ENCODE measurements at places on chromosomes 3 and 15.

DNA sequence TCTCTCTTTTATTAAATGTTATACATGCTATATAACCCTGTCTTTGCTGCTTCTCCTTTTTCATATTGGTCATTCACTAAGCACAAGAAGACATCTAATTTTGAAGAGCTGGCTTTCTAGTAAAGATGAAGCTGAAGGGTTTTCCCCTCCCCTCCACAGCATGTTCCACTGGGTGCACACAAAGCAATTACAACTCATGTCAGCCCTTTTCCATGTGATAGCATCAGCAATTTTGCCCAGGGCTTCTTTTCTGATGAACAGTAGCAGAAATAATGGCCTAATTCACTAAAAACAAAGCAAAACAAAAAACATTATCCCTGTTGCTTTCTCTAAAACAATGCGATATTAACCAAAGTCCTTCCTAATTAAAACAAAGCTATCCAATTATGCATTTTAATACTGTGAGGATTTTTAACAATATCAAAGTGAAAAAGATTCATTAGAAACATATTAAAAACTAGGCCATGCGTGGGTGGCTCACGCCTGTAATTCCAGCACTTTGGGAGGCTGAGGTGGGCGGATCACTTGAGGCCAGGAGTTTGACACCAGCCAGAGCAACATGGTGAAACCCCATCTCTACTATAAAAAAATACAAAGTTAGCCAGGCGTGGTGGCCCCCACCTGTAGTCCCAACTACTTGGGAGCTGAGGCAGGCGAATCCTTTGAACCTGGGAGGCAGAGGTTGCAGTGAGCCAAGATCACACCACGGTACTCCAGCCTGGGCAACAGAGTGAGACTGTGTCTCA is 12.2 kb upstream of the PIK3R4 start:
- DNase-seq, result no peak

- no peak for DNase-seq
Measured at GRCh38 chr15:95176794-95177577, 945.6 kb downstream of the MCTP2 start.

DNA sequence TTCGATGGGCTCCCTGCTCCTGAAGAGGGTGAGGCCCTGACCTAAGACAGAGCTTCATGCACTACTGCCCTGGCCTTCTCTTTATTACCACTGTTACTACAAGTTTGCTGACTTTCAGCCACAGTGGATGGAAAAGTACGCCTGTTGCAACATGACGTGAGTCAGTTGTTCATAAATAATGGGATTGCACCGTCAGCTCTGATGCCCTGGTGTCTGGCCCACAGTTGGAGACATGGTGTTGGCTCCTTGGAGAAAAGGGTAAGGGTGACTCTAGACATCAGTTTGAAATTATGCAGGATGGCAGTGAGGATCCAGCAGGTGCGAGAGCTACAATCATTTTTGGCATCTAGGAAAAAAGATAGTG is 5.5 kb downstream of the PAQR5 start:
- no peak for DNase-seq

GRCh38 chr15:62360332-62361097 is 195.4 kb upstream of the C2CD4B start:
- DNase-seq, result no peak

DNA sequence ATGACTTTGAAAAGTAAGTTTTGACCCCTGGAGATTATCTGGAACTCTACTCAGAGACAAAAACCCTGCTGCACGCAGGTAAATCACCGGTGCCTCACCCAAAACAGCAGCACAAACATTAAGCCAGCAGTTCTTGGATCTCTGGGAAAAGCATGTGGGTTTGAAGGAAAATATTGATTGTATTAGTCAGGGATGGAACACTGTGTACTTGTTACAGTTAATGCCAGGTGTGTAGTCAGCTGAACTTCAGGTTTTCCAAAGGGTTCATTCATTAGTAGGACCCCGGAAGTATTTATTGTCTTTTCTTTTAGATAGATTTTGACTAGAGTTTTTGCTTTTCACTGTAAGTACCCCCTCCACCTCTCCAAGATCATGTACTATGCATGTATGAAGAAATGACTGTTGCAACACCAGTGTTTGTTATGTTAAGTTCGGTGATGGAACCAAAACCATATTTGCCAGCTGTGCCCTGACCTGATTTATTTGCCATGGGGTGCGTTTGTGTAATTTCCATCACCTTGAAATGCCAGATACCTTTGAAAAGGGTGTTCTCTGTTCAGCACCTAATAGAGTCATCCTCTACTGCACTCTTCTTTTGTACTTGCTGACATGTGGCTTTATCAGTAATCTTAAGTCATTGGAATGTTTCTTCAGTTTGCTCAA is 14.5 kb downstream of the ARHGEF26 start:
- DNase-seq, result no peak

- DNase-seq, result no peak
Measured at GRCh38 chr3:67453628-67454027, 200.8 kb downstream of the SUCLG2 start.

DNA sequence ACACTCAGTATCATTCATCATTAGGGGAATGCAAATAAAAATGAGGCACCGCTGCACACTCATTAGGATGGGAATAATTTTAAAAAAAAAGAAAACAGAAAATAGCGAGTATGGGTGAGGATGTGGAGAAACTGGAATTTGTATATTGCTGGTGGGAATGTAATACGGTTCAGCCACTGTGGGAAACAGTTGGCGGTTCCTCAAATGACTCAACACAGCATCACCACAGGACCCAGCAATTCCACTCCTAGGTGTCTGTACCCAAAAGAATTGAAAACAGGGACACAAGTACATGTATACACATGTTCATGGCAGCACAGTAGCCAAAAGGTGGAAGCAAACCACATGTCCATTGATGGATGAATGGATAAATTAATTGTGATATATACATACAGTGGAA is 35.2 kb upstream of the RFTN1 start:
- no peak for DNase-seq

DNA sequence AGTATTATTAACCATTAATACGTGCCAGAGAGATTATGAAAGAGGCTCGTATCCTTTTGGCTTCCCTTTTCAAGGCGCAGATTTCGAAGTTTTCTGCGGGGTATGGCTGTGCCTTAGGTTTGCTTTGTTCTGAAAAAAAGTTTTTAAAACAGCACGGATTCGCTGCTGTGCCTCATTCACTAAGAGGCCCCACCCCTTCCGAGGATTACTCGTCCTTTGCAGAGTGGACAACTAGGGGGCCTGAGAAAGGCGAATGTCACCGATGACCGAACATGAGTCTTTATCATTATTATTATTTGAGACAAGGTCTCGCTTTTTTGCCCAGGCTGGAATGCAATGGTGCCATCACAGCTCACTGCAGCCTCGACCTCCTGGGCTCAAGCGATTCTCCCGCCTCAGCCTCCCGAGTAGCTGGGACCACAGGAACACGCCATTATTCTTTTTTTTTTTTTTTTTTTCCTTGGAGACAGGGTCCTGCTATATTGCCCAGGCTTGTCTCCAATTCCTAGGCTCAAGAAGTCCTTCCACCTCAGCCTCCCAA is 684 bp upstream of the RPS27L start:
- DNase-seq, result no peak

GRCh38 chr3:126546013-126546412 is 12.7 kb downstream of the C3orf22 start:
- no peak for DNase-seq

- no peak for DNase-seq
Measured at GRCh38 chr3:42511736-42512135, 9.3 kb downstream of the VIPR1 start.

DNA sequence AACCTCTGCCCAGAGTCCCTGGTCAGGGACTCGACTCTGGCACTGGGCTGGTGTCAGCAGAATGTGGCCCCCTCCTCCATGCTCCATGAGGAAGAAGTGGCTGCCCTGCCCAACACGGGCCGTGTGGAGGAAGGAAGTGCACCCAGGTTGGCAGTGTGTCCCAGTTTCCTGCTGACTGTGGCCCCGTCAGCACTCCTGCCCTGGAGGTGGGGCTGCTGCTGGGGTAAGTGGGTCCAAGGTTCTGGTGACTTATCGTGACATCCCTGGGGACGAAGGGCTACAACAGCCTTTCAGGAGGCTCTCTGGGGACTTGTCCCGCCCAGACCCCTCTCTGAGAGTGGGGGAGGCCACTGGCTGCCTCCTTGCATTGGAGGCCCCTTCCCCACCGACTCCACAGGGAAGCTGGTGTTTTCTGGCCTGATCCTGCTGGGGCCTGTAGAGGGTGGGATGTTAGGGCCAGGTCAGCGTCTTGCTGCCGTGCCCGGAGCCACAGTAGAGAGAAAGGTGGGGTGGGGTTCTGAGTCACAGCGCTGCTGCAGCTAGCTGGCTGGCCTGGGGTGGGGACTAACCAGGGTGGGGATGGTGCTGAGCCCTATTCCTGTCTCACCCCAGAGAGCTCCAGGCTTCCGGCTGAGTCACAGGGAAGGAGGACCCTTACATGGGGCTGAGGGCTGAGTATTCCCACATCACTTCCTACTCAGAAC is 10.5 kb downstream of the SEMA4B start:
- DNase-seq, result no peak

- no peak for DNase-seq
Measured at GRCh38 chr3:38563070-38563885, 67.1 kb downstream of the EXOG start.

GRCh38 chr15:63381301-63382204 is at the start of gene CA12:
Gene CA12, minus strand, starts transcription at chr15:63381846. Its CDS starts 126 bp downstream, at chr15:63381720.
- DNase-seq, result no peak

DNA sequence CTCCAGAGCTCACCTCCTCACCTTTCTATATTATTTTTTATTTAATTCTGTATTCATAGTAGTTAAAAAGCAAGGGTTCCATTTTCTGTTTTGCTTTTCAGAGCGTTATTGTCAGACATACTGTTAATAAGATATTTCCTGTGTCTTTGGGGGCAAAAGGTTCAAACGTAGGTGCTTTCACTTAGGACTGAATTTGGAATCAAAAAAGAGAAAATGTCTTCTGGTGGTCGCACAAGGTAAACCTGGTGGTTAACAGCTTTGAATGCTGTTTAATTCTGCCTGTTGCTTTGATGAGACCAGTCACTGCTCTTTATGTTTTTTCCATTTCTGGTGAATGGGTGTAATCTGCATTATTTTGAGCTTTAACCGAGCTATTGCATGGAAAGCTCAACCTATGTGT is 212.5 kb downstream of the TCF12 start:
- DNase-seq, result no peak

- DNase-seq, result no peak
Measured at GRCh38 chr3:46465196-46465520, 453 bp upstream of the LTF start.

GRCh38 chr15:64740311-64741170 is 34.8 kb downstream of the RBPMS2 start:
- no peak for DNase-seq

GRCh38 chr15:99170476-99171065 is 65.7 kb downstream of the SYNM start:
- no peak for DNase-seq

- no peak for DNase-seq
Measured at GRCh38 chr3:184209146-184209923, 20.1 kb upstream of the VWA5B2 start.

DNA sequence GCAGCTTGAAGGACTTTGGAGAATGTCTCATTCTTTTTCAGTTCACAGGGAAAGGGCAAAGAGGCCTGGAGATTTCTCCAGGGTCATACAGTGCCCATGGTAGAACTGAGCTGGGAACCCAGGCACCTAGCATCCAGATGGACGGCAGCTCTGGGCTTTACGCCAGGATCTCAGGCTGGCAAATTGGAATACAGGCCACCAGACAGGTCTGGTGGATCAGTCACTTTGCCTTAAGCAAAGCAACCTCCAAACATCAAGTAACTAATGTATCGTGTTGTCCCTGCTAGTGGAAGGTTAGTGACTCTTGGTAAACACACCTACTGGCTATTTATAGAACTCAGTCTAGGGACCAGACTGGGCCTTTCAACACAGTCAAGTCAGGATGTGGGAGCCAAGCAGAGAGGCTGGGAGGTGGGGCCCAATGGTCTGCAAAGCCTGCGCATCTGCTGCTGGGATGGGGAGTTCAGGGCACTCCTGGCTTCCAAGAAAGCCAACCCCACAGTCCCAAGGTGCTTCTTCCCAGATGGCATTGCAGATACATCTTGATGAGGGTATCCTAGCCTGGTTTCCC is 30.2 kb downstream of the RPLP1 start:
- DNase-seq, result no peak

DNA sequence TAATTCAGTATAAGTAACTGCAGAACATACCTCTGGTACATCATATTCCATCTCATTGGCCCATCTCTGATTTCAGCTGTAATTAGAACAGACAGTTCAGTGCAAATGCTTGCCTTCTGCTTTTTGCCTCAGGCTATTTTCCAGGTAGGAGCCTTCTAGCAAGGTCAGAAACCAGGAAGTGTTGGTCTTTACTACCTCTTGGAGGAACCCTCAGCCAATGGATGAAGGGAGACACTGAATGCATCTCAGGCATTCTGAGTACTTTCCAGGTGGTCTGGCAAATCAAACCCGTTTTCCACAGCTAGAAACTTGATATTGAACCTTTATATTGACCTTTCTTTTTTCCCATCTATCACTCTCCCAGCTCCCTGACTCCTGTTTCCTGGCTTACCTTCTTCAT is 348.5 kb upstream of the SOX2 start:
- no peak for DNase-seq

GRCh38 chr3:115245899-115246298 is 98.8 kb upstream of the ZBTB20 start:
- no peak for DNase-seq

GRCh38 chr15:88395241-88395640 is 71.9 kb downstream of the MRPL46 start:
- no peak for DNase-seq

- no peak for DNase-seq
Measured at GRCh38 chr3:45011756-45012508, 14.2 kb upstream of the CLEC3B start.

DNA sequence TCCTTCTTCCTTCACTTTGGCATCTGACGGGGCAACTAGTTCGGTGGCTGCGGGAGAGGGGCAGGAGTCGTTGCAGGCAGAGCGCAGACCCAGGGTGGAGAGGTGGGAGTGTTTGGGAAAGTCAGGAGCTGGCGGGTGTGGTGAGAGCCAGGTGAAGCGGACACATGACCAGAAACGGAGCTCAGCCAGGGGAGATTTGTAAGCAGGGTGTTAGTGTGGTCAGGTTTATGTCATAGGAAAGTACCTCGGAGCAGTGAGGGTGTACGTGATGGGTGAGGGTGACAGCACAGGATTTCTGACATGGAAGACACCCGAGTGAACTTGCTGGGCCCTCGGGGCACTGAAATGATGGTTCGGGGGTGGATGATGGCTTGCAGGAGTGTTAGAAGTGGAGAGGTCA is 247.4 kb upstream of the TPM1 start:
- no peak for DNase-seq

GRCh38 chr3:170614214-170614966 is 28.5 kb upstream of the SLC7A14 start:
- no peak for DNase-seq

Data from CD4-positive, alpha-beta T cell treated with Interleukin-15 for 1 hour (primary cell).